ENCODE measurements at places on chromosomes 4 and X.

- DNase-seq, result no peak
These were observed 470.4 kb upstream of the GALNT7 start for GRCh38 chr4:172698256-172698655.

- no peak for DNase-seq
These were observed 27.7 kb downstream of the LARP7 start for GRCh38 chr4:112664611-112665010.

GRCh38 chr4:139241086-139241783 is 38.8 kb downstream of the MGARP start:
- no peak for DNase-seq

DNA sequence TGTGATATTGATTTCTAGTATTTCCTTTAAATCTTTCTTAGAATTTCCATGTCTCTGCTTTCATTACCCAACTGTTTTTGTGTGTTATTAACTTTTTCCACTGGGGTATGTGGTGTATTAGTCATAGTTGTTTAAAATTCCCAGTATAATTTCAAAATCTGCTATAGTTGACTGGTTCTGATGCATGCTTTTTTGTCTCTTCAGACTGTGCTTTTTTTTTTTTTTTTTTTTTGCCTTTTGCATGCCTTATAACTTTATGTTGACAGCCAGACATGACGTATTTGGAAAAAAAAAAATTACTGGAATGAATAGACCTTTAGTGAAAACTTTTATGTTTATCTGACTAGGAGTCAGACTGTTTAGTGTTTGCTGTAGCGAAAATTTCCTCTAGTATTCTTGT is 580.4 kb downstream of the ANKRD50 start:
- DNase-seq, result no peak

GRCh38 chrX:120486786-120487185 is 17.7 kb upstream of the LAMP2 start:
- no peak for DNase-seq

DNA sequence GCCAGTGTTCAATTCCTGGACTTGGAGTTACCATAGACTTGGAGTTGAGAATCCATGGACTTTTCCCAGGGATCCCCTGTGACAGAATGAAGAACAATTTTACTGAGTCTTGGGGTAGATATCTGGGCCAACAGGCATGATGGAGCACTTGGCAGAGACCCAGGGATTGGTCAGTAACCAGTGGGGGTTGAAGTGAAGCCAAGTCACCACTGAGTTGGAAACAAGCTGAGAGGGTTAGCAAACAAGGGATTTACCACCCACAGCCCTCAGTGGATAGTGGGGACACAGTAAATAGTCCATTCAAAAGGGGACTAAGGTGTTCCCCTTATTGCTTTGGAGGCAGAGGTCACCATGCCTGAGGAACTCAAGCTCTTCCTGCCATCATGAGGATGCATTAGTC is 281.7 kb downstream of the PPP1R2C start:
- DNase-seq, result no peak

DNA sequence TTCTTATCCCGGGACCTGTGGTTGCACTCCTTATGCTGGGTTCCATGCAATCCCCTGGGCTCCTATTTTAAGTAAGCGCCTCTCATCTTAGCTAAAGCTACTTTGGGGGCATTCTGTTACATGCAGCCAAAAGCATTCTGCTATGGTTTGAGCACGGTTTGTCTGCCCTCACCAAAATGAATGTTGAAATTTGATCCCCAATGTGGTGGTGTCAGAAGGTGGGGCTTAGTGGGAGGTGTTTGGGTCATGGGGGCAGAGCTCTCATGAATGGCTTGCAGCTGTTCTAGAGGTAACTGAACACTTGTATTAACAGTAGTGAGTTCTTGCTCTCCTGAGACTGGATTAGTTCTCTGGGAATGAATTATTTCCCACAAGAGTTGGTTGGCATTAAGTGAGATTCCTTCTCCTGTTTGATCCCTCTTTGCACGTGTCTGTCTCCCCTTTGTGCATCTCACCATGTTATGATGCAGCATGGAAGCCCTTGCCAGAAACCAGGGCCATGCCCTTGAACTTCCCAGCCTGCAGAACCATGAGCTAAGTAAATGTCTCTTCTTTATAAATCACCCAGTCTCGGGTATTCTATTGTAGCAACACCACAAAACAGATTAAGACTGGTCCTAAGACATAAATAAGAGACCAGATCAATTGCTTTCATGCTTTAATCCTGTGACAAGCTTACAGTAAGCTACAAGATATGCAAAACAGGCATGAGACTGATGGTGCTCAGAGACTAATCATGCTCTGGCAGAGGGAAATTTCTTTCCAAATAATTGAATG is 141.8 kb downstream of the TSPAN5 start:
- DNase-seq, result no peak

DNA sequence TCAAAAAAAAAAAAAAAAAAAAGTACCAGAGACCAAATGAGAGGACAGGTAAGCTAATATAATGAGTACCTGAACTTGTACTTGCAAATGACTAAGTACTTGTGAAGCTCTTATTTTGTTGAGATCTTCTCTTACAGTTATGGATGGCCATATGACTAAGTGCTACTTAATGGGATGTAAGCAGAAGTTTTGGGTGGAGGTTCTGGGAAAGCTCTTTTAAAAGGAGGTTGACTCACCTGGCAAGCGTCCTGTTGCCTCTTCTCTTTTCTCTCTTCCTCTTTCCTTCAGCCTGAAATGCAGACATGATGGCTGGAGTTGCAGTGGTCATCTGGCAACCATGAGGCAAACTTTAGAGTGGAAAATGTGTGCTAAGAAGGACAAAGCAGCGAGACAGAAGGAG is 36.9 kb upstream of the MED14 start:
- DNase-seq, result no peak

DNA sequence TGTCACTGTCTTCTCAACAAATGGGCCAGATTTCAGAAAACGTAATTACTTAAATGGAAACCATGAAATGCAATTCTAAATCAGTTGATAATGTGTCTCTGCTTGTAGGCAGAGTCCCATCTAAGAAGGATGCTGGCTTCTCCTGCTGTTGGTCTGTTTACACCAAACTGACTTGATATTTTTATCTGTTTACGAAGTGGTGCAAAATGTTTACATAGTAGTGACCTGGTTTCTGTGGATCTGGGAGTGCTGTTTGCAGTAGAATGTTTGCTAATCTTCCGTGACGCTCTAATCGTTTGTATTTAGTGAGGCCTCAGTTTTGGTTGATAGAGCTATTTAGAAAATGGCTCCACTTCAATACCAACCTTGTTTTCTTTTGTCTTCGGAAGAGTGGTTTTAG is 213.5 kb downstream of the VEGFC start:
- no peak for DNase-seq

DNA sequence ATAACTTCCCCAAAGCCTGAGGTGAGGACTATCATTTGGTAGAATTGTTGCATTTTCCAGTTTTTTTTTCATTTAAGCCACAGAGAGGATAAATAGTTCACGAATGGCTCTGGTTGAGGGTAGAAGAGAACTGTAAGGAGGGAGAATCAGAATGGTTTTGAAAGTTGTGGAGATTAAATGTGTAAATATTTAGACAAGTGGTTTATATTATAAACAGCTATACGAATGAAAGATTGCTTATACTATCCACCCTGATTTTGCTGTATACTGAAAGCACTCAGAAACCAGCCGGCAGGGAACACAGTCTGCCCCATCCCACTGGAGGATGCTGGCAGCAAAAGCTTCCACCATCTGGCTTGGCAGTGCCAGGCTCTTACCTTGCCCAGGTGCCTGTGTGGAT is 341.1 kb downstream of the RAPGEF2 start:
- no peak for DNase-seq

GRCh38 chr4:120009731-120010130 is 56.9 kb downstream of the MAD2L1 start:
- no peak for DNase-seq

- DNase-seq, result no peak
These were observed 7.3 kb downstream of the SPARCL1 start for GRCh38 chr4:87521757-87522374.

- no peak for DNase-seq
These were observed 57.9 kb downstream of the PASD1 start for GRCh38 chrX:151621422-151621821.
